ENCODE measurements at places on chromosomes 11 and 22.

DNA sequence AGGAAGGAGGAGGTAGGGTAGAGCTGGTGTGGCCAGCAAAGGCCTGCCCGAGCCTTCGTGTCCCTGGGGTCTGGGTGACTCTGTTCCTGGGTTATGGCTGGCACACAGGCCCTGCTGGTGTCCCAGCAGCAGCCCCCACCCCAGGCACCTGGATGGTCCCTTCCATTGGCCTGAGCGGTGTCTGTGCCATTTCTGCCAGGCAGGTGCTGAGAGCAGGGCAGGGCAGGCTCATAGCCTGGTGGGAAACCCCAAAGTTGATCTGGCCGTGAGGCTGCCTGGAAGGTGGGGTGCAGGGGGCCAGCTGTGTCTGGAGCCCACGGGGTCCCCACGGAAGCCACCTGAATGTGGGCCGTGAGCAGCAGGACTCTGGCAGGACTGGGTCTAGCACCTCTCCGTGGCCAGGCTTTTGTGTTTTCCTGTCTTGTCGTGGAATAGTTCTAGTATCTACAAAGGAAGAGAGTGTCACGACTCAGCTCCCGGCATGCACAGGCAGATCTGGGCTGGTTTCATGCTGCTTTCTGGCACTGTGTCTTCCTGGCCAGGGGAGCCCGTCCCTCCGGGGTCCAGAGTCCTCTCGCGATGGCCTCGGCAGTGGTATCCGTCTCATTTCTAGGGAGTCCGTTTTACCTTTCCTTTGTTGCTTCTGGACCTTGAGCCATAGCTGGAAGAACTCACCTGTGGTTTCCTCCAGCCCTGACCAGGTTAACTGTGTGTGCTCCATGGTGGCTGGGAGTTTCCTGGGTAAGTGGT is 83.7 kb downstream of the KCNQ1 start:
- no peak for DNase-seq

DNA sequence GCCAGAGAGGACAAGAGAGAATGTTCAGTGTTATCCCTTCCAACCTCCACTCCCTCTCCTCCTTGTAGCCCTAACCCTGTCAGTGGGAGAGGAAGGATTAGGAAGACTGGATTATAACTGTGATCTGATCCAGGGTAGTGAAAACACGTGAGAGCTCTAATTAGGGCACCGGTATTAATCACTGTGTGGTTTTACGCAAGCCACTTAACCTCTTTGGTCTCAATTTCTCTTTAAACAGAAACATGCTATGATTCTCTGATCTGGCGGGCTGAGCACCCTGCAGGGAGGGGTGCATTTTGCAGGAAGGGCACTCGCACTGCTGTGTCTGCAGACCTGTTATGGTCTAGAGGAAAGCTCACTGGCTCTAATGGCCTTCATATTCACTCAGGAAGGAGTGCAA is 11.5 kb downstream of the RPL27A start:
- no peak for DNase-seq

- no peak for DNase-seq
These were observed 17.8 kb upstream of the KCTD14 start for GRCh38 chr11:78040691-78041379.

DNA sequence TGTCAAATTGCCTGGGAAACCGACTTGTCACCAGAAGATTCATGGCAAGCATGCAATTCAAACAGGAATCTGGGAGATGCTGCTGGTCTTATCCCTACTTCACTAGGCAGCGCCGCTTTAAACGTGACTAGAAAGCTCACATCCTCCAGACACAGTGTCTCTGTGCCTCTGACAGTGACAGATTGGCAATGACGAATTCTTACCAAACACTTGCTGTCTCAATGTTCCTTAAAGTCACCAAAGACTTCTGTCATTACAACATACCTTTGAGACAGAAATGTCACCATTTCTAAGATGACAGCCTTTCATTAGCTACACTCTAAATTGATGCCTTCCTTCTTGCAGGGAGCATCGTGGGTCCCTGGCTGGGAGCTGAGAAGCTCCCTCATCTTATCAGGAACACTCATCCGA is 197.8 kb downstream of the CWF19L2 start:
- DNase-seq: no peak

DNA sequence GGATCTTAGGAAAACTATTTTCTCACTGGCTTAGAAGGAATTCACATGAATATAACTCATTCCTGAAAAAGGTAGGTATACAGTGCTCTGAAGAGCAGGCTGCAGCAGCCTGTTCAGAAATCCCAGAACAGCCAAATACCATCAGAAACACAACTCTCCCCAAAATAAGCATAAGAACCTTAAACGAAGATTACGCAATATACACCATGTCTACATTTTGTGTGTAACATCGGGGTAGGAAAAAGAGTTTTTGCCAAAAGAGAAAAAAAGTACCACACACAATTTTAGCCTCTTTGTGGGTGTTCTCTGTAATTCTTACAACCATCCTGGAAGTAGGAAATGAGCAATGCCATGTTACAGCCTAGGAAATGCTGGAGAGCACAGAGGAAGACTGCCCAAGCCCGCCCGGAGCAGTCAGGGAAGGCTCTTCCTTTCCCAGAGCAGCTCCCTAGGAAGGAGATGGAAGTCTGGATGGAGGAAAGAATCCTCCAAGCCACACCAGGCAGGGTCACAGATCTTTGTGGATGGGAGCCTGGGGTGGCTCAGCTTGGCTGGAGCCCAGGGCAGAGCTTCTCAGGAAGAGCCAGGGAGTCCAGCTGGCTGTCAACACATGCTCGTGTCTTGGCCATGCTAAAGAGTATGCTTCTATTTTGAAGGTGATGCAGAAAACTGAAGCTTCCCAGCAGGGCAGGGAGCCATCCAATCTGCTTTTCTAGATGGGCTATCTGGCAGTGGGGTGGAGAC is 49.7 kb upstream of the ARFGAP3 start:
- DNase-seq: no peak

DNA sequence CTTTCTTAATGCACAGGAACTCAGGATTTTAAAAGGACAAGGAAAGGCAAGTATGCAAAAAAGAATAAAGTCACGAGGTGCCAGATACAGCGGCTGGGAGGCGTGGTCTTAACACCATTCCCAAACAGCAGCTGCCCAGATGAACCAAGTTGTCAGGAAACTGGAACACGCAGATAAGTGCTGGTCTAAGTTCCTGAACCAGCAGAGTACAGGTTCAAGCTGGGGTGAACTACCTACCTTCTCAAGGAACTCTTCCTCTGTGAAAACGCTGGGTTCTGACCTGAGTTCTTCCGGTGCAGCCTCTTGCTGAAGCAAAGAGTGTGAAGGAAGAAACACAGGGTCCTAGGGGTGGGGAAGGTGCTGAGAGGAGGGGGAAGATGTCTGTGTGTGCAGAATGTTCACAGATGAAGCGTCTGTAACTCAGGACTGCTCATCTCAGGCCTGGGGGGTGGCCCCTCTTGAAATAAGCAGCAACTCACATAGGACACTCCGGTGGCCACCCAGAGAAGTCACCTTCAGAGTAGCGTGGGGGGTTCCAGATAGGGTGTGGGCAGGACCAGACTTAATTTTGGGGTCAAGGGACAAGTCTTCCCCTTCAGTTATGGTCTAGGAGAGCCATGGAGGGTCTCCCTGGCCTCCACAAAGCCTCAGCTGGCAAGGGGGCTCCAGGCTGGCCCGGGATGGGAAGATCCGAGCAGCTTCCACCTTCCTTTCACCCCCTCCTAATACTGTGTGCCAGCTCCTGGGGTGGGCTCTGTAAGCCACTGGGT is 3.2 kb downstream of the TPST2 start:
- no peak for DNase-seq

- no peak for DNase-seq
These were observed 150.6 kb upstream of the CCDC179 start for GRCh38 chr11:23010790-23011335.

DNA sequence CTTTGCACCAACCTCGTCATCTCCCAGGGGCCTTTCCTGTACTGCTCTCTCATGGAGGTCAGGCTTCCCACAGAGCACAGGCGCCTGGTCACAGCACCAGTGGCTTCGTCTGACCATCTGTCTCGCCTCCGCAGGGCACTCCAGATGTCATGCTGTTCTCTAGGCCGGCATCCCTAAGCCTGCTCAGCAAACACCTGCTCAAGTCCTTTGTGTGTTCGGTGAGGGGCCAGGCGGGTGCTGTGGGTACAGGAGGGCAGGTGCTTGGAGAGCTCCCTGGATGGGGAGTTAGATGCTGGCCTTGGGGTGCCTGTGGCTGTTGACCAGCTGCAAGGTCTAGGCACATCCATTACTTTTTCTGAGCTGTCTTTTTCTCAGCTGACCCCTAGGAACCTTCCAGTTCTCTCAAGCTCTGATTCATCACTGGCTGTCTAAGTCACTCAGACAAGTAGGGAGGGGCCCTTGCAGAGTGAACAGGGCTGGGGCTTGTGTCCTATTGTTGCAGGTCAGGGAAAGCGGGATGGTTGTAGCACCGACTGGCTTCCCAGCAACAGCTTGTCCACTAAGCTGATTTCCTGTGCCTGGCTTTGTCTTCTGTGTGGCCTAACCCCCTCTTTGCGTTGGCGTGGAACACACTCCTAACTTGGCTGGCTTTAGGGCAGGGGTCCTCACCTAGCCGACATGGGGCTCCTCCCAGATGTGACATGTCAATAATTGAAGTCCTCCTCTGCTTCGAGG is 9.2 kb downstream of the CLDN5 start:
- no peak for DNase-seq

GRCh38 chr11:102382384-102382783 is 35.4 kb downstream of the BIRC2 start:
- DNase-seq: no peak

Measured in RPMI8226 (cell line).